ENCODE measurements at places on chromosomes 16 and 17. TPM values are rescaled to one million over a fixed set of nuclear protein-coding genes. Genes with fewer than 3 reads are reported as not detected.
A peak's percentile ranks its signal among the peaks of the same experiment; 100 is the strongest.

- no peak for DNase-seq
Observed at GRCh38 chr16:177981-178667, 1.6 kb downstream of the HBA1 start.

DNA sequence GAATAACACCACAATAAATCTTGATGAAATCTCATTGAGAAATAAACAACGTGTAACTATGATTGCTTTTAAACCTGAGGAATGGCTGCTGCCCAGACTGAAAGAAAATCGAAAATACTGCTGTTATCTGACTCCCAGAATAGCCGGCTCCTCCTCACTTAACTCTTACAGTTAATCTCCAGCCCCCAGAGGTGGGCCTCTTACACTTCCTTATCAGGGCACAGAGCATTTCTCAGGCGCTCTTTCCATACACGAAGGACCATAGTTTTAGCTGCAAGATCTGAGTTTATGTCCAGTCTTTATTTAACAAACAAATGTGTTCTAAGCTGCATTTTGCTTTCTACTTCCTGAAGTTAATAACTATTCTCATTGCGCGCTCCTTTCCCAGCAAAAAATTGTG lies 206.9 kb downstream of the MAP2K4 start:
- DNase-seq, result no peak

GRCh38 chr17:7857713-7858521 lies at the start of gene CYB5D1:
Gene CYB5D1, plus strand, starts transcription at chr17:7858003. Its CDS starts 132 bp downstream, at chr17:7858135.
- peak; percentile 93 for DNase-seq

DNA sequence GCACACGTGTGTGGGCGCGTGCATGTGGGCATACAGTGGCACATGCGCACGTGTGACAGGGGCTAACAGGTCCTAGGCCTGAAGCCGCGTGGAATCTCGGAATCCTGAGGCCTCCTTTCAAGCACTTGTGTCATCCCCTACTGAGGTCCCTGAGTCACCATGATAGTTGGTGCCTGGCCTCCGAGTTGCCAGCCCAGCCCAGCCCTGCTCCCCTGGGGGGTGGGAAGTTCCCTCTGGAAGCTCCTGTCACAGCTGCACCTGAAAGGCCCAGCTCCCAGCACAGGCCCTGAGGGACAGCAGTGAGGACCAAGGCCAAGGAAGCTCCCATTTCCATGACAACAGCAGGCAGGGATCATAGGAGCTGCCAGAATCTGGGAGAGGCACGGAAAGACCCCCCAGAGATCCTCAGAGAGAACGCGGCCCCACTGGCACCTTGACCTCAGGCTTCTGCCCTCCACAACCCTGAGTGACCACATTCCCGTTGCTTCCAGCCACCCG lies 35.4 kb upstream of the ENPP7 start:
- no peak for DNase-seq

DNA sequence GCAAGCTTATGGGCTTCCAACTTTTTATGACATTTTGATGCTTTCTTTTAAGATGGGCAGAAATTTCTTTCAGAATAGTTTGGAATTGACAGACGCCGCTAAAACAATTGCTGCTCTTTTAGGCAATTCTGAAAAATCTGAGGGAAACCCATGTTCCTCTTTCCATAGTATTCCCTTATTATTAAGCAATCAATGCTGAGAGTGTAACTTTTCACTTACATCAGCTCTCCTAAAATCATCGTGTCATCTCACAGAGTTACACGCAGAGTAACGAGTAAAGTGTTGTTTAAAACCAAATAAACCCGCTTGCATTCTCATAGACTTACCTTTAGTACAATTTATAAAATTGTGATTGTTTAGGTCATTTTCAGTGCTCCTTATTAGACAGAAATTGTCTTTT lies 150.6 kb downstream of the MAF start:
- no peak for DNase-seq

GRCh38 chr16:23466162-23466885 lies 13.3 kb upstream of the COG7 start:
- no peak for DNase-seq

GRCh38 chr16:3607161-3607560 lies 4.2 kb downstream of the SLX4 start:
- DNase-seq, result no peak

GRCh38 chr17:66673668-66674276 lies 161.1 kb upstream of the CACNG5 start:
- DNase-seq, result peak; percentile 32

DNA sequence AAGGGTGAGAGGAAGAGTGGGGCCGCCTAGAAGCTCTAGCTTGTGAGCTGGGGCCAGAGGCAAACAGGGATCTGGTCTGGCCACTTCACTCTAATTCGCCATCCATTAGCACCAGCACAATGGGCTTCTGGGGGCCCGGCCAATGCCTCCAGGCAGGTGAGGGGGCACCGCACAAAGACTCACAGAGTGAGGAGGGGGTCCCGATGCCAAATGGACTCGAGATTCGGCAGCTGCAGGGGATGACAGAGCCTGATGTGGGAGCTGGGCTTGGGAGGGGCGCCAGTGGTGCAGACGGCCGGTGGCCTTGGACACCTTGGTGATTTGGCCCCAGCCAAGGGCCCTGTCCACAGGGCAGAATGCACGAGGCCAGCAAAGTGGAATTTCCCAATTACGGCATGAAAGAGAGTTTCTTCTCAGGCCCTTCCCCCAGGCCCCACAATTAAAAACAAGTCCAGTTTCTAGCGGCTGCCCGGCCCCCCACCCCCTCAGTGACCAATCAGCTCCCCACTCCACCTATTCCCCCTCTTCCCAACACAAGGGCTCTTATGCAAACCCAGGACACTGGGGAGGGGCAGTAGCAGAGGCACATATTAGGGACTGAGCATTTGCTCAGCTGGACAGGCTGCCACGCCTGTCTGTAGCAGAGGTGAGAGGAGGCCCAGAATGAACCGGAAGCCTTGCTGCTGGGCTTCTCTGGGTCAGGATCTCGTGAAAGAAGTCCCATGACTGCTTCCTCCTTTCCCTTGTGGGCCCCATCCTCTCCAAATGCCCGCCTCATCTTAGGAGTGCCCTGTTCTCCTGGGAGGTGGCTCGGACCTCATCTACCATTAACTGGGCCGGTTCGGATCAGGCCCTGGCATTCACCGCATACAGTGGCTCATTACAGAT lies 39.4 kb upstream of the MTSS2 start:
- DNase-seq, result no peak

DNA sequence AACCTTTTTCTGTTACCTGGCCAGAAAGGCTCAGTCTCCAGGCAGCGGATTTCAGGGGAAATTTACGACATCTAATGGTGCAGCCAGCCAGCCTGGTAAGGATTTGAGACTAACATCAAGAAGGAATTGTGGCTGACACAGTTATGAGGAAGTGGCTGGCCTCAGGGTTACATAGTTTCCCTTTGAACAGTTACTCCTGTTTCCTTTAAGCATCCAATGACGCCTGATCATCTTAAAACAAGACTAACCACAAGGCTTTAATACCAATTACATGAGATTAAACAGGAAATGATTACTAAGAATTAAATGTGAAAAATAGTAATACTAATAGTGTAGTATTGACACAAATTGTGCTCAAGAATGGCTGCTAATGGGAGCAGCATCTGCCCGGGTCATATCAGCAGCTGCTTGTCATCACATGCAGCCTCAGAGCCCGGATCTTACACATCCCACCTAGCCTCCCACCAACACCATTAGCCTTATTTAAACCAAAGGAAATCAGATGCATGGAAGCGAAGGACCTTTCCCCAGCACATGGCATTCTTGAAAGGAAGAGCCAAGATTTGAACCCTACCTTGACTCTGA lies 431.8 kb downstream of the PMP22 start:
- DNase-seq, result no peak

- no peak for DNase-seq
Observed at GRCh38 chr17:77473615-77474226, 333.0 kb downstream of the SEC14L1 start.

DNA sequence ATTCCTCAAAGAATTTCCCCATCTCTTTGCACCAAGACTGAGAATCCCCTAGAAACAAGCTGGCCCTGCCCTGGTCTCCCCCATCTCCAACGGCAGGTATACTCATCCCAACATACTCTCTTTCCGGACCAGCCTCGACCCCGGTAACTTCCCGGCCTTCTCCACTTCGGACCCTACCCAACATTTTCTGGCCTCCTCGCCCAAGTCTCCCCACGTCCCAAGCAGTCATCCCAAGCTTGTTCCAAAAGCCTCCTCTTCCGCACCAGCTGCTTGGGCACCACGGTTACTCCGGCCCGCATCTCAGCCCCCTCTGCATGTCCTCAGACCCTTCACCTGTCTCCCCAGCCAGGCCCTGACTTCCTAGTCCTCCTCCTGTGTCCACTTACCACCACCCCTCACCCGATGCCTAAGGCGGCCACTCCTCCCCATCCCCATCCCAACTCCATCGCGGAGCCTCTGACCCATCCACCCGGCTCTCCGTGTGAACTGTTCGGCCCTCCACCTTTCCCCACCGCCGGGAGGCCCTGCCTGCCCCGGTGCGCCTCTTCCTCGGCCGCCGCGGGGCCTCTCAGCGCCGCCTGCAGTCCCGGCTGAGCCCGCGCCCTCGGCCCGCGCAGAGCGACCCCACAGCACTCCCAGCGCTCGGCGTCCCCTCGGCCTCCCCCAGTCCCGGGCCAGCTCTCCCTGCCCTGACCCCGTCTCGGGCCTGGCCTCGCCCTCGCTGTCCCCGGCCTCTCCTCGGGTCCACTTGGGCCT lies 994 bp downstream of the PITPNA start:
- no peak for DNase-seq

DNA sequence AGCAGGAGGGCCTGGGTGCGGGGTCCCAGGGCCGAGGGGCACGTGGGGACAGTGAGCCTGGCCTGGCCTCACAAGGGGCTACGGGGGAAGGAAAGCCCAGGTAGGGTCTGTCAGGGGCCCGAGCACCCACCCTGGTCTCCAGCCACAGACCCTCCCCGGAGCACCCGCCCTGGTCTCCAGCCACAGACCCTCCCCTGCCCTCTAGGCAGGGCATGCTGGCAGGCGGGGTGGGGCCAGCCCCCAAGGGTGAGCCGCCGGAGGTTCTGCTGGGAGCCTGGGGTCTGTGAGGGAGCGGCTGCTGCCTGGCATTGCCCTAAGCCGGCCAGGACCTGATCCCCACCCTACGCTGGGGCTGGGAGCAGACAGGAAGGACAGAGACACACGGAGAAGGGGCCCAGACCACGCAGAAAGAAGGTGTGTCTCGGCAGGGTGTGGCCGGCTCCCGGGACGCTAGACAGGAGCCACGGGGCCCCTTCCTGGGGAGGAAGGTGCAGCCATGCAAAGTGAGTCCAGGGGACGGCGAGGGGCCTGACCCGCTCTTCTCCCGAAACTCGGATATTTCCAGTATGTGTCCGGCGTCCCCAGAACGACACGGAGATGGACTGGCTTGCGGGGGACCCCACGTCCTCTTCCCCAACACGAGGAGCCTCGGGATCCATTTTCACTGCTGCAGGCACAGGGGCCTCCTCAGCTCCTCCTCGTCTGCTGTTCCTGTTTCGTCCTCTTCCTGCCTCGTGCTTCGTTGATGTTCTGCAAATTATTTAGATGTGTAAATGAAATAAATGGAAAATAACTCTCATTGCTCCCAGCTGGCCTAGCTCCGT lies 15.5 kb downstream of the UTS2R start:
- DNase-seq, result no peak

- DNase-seq, result peak; percentile 33
Observed at GRCh38 chr17:50832864-50833381, 2.5 kb upstream of the WFIKKN2 start.

DNA sequence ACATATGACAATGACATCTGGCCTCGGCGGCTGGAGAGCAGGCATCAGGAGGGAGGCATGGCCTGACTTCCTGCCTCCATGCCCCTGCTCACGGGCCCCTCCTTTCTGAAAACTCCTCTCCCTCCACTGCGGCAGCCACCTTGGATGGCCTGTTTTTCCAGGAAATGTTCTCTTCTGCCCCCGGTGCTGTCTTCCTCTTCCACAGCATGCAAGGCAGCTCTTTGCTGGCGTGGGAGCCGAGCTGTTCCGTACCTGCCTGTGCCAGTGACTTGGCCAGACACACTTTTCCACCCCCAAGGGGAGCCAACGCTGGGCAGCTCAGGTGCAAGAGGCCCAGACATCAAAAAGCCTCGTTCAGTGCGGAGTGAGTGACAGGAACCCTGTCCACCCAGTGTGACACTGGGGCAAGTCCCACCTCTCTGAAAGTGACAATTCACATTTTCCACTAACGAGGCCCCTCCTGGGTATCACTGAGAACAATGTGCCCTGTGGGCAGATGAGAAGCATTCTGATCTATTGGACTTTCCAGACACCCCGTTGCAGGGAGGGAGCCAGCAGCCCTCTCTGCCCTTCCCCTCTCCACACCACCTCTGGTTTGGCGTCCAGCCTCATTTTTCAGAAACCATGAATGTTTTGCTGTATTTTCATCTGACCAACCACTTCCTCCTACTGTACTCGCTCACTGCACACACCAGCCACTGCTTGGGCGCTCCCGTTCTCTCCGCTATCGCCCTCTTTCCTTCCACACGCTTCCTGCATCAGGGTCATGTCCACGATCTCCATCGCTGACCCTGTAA lies 31.2 kb downstream of the NSMCE1 start:
- no peak for DNase-seq

GRCh38 chr17:79425686-79426085 lies 185.2 kb downstream of the RBFOX3 start:
- no peak for DNase-seq

- DNase-seq, result peak; percentile 35
Observed at GRCh38 chr16:14186007-14186794, 115.1 kb downstream of the MRTFB start.

DNA sequence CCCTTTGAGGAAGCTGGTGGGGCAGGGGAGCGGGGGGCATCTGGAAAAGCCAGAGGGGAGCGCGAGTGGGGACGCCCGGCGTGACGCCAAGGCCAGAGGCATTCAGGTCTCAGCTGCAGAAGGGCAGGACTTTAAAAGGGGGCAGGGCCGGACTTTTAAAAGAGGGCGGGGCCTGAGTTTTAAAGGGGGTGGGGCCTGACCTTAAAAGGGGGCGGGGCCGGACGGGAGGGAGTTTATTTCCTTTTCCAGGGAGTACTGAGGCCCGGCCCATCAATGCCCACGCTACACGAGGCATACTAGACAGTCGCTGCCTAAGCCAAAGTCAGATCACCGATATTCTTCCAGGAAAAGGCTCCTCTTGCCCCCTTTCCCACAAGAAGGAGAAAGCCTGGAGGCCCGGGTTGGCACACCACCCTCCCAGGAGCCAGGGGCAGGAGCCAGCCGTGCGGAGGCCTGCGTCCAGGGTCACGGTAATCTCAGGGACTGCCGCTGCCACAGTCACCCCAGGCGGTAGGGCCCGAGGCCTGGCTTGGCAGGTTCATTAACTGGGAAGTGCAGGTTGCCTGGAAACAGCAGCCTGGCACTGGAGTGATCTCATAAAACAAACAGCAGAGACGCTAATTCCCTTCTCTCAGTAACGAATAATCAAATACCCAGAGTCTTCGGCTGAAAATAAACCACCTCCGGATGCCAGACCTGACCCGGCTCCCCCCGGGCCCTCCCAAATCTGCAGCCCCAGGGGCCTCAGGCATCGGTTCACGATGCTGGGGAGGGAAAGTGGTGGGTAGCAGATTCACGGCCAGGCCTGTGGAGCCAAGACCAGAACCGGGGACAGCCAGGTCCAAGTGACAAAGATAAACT lies 90.7 kb downstream of the TIMM22 start:
- no peak for DNase-seq

- no peak for DNase-seq
Observed at GRCh38 chr16:86241681-86242080, 268.6 kb upstream of the FOXF1 start.

The HCRT gene
- not detected for polyA plus RNA-seq

The ACSM2A gene
- 0.34 TPM for polyA plus RNA-seq

The PRSS27 gene
- 1.0 TPM for polyA plus RNA-seq

The CYGB gene
- polyA plus RNA-seq, result 22.7 TPM

The OTOP3 gene
- polyA plus RNA-seq, result not detected

The PRSS33 gene
- not detected for polyA plus RNA-seq

The KRTAP9-6 gene
- 0.30 TPM for polyA plus RNA-seq

The CCL1 gene
- polyA plus RNA-seq, result not detected

The SLFN14 gene
- polyA plus RNA-seq, result 0.19 TPM

All from hindlimb muscle (tissue), 1 donor.